ENCODE measurements at places on chromosomes 6 and 20.

DNA sequence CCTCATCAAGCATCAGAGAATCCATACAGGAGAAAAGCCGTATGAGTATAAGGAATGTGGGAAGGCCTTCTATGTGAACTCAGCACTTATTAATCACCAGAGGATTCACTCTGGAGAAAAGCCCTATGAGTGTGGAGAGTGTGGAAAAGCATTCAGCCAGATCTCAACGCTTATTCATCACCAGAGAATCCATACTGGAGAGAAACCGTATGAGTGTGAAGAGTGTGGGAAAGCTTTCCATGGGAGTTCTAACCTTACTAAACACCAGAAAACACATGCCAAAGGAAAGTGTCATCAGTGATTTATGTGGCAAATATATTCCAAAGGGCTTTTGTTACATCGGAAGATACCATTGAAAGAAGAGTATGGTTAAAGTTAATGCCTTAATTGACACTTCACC lies 25.4 kb downstream of the ZKSCAN8 start:
- peak; percentile 18 for DNase-seq

- DNase-seq, result no peak
These were observed 302.3 kb upstream of the CITED2 start for GRCh38 chr6:139676718-139677117.

DNA sequence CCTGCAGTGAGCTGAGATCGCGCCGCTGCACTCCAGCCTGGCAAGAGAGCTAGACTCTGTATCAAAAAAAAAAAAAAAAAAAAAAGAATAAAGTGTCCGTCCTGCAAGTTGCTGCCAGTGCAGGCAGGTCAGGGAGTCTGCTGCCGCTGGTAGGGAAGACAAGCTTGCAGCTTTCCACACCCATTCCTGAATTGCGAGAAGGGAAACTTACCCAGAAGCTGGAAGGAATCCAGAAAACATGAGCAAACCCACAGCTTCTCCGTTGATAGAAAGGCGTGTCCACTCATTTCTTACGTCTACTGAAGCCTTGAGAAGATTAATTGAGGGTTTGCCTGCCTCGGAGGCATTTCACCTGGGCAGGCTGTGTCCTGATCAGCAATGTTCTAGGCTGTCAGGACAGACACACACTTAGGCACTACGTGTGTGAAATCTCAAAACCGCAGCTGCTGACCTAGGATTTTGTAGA lies 61.6 kb upstream of the DSP start:
- peak; percentile 80 for DNase-seq

- DNase-seq, result no peak
These were observed 33.0 kb downstream of the SPATA2 start for GRCh38 chr20:49882171-49882970.

DNA sequence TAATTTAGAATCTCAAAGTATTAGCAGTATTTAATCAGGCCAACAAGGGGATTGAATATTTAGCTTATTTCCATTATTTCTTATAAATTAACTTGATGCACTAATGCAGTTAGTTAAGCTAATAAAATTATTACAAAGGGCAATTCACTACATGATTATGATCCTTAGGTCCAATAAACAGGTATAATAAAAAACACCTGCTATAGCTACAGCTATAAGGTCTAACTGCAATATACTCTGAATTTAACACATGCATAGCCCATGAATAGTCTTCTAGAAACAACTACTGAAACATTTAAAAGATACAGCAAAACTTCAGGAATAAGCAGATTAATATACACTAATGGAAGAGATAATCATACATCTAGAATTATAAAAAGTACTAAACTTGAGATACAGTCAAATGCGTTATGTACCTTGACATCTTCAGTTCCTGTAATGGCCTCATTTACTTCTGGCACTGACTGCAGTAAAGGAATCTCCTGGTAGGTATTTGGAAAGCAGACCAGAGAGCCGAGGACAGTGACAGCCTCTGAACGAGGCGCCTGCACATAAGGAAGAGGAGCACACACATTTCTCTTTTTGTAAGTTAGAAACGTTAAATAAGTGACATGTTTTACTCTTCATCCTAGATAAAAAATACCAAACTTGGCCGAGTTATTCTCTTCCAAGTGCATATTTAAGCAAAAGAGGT lies 168.5 kb downstream of the INSM1 start:
- no peak for DNase-seq

DNA sequence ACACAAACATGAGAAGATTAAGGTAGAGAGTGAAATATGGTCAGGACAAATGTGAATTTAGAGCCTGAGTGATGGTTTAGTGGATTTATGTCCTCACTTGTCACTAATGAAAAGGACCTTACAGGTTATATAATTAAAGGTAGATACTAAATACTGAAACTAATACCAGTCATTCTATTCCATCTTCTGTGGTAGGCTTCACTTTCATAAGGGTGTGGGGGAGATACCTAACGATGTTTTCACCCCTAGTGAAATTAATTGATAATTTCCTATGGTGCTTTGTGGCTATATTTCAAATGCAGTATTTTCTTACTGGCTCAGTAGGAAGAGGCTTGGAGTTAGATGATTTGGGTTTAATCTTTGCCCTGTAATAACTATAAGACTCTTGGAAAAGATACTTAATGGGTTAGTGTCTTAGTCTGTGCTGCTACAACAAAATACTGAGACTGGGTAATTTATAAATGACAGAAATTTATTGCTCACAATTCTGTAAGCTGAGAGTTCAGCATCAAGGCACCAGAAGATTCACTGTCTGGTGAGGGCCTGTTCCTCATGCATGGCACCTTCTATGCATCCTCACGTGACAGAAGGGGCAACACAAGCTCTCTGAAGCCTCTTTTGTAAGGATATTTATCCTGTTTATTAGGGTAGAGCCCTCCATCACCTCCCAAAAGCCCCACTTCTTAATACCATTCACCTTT lies 21.3 kb downstream of the RNF217 start:
- DNase-seq, result no peak

DNA sequence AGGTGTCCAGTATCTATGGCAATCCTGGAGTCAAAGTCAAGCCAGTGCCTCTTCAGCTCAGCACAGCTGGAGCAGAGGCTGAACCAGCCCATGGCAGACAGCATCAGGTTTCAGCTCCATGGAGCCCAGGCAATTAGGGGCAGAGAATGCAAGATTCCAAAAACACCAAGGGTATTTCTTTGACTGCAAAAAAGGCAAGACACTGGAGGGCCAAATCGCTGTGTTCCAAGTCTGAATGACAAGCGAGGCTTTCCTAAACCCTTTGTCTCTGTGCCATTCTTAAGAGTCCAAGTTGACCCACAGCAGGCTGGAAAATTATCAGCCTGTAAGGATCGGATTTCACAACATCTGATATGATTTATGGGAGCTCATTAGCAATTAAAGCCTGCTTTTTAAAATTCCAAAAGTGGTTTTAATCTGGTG lies 49.7 kb upstream of the TGM3 start:
- no peak for DNase-seq

DNA sequence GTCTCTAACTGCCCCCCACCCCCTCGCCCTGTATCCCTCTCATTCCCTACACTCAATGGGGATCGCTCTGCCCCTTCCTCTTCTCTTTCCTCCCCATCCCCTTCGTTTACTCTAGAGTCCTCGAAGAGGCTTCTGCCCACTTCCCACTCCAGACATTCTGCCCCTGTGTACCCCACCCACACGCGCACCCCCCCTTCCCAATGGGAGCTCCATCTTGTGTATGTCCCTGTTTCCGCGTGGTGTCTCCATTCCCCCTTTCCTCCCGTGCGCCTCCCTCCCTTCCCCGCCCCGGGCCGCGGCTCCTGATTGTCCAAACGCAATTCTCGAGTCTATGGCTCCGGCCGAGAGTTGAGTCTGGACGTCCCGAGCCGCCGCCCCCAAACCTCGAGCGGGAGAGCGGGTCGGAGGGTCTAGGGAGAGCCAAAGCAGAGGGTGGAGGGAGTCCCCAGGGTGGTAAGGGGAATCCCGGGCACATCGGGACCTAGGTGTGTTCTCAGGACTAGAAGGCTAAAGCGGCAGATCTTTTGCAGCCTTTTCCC lies 679 bp upstream of the RING1 start:
- DNase-seq, result peak; percentile 62

GRCh38 chr6:23524548-23524947 lies 601.5 kb upstream of the NRSN1 start:
- DNase-seq, result no peak

DNA sequence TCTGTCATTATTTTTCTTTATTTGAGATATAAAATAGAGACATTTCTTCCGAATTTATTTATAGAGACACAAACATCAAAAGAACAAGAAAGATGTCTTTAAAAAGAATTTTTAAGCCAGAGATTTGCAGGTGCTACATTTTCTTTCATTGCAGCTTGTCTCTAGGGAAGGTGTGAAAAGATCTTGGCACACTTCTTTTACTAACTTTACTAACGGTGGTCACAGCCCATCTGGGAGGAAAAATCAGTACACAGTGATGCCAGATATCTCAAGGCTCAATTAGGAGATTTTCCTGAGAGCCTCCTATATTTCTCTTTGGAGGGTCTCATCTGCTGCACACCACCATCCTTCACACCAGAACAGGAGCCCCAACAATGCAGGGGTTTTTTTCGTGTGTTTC lies 29.5 kb downstream of the ABRACL start:
- no peak for DNase-seq

DNA sequence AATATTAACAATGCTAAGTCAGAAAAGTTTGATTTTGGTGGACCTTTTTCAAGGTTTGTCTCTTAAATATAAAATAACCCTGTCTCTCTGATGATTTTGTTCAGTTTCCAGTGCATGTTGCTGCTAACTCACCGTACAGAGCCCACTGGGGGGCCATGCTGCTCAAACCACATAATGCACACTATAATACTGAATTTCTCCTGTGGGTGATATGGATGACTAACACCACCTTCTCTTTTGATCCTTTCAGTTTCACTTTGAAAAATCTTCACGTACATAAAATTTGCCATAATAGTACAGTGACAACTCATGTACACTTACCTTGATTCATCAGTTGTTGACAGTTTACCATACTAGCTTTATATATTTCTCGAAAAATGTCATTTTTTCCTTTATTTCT lies 506.6 kb upstream of the MAN1A1 start:
- peak; percentile 8 for DNase-seq

Measured in fibroblast of villous mesenchyme (primary cell).